H1 (cell line): ENCODE measurements at places on chromosomes 5 and 9.
A peak's percentile ranks its signal among the peaks of the same experiment; 100 is the strongest.

DNA sequence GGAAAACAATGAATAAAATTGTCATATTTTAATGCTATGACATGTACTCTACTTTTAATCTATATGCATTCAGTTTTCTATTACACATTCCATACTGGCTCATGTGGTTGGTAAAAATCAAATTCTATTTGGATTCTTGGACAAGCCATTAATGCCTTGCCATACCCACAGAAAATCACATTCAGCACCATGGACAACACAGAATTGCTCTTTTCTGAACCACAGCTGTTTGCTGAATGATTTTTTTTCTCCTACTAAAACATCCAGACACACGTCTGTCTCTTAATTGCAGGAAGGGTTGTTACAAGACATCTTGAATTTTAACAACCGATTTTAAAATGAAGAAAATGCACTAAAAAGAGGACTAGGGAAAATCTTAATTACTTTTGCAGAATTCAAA, 675.6 kb downstream of the BRINP1 start:
- DNase-seq: no peak

GRCh38 chr5:94771742-94772141, 153.3 kb downstream of the SLF1 start:
- no peak for DNase-seq

- DNase-seq: no peak
Observed at GRCh38 chr9:108620767-108621166, 235.0 kb downstream of the ACTL7B start.

DNA sequence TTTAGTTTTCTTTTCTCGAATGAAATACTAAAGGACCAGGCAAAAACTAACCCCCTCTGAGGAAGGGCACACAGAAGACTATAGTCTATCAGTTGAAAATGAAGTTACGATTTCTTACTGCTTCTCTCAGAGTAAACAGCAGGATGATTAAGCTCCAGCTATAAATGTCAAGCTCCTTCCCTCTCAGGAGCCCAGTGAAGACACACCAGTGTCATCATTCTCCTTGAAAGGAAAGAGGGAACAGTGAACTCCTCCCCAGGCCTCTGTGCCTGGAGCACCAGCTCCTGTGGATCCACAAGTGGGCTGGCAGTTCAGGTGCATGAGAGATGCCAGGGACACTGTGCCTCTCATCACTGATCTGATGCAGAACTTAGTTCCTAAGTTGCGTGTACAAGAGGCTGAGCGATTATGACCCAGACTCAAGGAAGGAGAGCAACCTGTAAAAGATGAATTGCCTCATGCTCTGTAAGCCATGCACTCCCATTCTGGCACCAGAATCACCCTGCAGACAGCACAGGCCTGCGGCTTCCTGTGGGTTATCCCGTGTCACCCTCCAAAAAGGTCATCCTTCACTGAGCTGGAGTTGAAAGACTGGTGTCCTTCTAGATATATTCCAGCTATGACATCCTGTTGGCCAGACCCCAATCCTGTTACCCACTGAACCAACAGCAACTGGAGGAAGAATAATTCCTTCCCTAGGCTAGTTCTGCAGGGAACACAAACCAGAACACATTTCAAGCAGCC, 394.0 kb downstream of the SEMA5A start:
- no peak for DNase-seq

GRCh38 chr9:109251776-109252106, 69.1 kb downstream of the EPB41L4B start:
- DNase-seq: no peak

DNA sequence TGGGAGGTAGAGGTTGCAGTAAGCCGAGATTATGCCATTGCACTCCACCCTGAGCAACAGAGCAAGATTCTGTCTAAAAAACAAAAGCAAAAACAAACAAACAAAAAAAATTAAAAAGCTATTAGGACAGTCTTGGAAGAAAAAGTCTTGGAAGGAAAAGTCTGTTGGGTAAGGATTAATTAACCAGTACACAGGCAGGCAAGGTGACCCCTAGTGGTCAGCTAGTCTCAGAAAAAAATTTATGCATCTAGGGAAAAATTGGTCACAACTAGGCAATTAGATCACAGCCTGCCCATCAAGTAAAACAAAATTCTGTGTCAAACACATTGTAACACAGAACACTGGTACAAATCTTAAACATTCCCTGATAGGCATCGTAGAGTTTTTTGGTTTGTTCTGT, 6.7 kb upstream of the ANKRD18B start:
- DNase-seq: no peak

DNA sequence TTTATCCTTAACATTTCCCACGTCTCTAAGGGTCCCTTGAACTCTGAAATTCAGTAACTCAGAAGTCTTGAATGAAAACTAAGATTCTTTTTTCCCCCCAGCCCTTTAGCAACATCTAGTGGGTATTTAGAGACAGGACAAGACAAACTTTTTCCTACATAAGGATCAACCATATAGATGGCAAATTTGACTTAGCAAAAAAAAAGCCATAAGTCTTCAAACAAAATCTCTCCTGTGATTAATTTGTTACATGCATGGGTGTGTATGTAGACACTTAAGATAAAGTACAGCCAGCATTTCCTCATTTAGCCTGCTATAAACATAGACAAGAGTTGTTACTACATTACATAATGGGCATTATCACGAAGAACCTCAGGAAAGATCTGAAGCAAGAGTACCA, 29.1 kb upstream of the ANKRD31 start:
- DNase-seq: no peak

DNA sequence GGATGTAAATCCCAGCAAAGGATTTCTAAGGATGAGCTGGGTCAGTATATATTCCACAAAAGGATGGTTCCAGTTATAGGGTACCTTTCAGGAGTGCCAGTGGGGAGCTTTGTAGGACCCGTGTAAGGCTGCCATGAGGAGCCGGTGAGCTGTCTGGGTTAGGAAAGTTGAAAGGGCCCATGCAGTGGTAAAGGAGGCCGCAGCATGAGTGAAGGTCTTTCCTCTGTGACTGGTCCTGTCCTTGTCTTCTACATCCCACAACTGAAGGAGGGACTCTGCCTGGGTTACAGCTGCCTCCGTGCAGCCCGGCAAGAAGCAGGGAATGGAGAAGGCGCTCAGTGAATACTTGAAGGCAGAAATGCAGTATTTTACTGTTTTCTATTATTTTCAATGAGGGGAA, 58.9 kb downstream of the HSPA4 start:
- peak; percentile 45 for DNase-seq

DNA sequence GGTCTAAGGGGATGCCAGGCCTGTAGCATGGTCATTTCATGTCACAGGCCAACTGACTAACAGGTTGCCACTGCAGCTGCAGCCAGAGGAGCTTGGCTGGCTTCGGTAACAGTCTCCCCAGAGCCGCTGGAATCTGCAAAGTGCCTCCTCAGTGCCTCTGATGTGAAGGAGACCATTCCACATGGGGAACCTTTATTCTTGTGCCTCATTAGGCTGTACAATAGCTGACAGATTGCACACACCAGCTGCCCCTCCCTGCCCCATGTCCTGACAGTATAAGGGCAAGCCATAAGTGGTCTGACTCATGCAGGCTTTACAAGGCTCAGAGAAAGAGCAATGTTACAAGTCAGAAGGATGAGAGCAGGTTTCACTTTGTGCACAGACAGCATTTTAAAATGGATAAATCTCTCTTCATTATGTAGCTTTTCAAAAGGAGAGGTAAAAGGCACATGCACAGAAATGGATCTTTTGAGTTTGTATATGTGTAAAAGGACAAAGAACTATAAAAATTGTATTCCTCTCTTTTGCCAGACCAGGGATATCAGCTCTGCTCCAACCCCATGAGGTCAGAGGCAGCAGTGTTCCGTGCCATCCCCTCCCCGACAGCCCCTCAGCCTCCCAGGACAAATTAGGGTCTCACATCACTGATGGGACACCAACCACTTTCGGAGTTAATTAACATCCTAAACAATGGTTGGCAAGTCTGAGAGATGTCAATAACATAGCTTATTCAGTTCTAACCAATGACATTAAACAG, 467.8 kb downstream of the TMEM232 start:
- no peak for DNase-seq

- DNase-seq: no peak
Observed at GRCh38 chr9:118295413-118295812, 591.2 kb downstream of the TLR4 start.

DNA sequence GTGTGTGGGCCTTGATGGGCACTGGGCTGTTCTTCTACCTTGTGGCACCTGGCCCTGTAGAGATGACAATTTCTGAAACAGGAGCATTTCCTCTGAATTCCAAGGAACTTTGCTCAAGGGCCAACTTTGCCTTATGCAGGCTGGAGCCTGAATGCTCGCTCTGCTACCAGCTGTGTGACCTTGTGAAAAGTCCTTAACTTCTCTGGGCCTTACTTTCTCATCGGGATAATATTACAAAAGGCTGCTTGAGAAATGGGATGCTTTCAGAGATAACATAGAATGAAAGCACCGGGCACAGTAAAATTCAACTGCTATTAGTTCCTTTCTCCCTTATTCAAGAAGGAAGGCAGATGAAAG, 58.8 kb downstream of the GADD45G start:
- DNase-seq: no peak

DNA sequence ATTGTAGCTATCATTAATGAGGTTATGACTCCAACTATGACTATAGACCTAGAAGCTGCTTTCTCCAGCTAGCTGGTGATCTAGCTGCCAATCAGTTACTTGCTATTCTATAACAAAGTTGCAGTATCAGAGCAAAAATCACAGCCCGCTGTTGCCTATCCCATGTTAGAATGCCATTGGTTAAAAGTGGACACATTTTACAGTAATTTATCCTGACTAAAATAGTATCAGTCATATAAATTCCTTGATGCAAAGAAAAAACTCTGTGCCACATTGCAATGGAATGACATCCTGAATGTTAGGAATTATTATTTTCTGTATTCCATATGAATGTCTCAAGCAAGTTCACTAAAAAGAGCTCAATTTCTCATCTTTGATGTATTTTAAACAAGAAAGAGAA, 626.5 kb downstream of the PDE4D start:
- DNase-seq: no peak

DNA sequence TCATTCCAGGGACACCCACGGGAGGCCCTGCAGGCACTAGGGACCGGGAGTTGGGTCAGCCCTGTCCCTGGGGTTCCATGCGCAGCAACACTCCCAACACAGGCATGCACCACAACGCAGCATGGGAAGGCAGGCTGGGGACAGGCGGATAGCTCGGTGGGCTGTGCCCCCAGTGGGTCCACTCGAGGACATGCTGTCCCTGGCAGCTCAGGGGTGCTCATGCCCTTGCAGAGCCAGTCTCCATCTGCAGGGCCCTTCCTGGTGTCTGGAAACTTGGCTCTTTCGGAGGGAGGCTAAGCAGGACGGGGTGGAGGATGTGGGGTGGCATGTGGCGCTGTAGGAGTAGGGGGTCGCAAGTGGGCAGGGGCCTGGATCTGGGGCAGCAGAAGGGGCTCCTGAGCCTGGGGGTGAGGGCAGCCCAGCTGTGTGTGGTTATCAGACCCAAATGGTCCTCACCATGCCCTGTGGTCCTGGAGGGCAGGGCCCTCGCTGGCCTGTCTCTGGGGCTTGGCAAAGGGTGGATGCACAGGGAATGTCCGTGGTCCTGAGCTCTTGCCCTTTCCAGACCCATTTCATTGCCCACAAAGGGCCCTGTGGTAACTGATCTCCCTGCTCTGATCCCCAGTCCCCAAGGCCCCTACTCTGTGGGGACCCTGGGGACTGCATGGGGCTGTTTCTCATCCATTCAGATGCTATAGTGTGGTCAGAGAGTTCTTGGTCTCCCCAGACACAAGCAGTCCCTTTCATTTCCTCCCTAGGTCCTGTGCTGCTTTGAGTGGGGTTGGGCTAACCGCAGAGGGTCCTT, 90.3 kb upstream of the PHYKPL start:
- no peak for DNase-seq

- no peak for DNase-seq
Observed at GRCh38 chr5:135395866-135396265, 3.2 kb downstream of the MACROH2A1 start.

GRCh38 chr9:131078427-131079366, 17.6 kb upstream of the AIF1L start:
- no peak for DNase-seq

- no peak for DNase-seq
Observed at GRCh38 chr9:5714501-5715401, 85.8 kb downstream of the RIC1 start.

- DNase-seq: no peak
Observed at GRCh38 chr5:169719360-169720314, 82.6 kb downstream of the DOCK2 start.

- DNase-seq: no peak
Observed at GRCh38 chr9:123454361-123454760, 98.4 kb downstream of the CRB2 start.

- no peak for DNase-seq
Observed at GRCh38 chr5:58080573-58080972, 379.3 kb downstream of the PLK2 start.

GRCh38 chr5:21573416-21574314, 1279.5 kb downstream of the CDH12 start:
- DNase-seq: no peak

GRCh38 chr5:73137563-73138530, 17.5 kb downstream of the TMEM171 start:
- no peak for DNase-seq

DNA sequence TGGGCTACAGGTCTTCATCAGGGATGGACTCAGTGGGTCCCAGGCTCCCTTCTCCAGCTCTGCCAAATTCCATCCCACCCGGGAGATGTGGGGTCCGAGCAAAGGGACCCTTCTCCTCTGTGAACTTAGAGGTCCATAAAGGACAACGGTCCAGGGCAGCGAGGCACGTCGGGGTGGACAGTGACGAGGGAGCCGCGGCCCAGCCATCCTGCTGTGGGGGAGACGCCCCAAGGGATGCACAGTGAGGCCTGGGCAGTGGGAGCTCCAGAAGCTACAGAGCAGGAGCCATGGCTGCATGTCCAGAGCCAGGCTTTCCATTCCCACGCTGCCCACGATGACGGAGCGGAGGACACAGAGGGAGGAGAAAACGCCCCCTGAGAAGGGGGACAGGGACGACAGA, 107.5 kb upstream of the PPP1R26 start:
- DNase-seq: no peak

GRCh38 chr5:177449140-177450061, 2.8 kb downstream of the PRR7 start:
- DNase-seq: no peak

- no peak for DNase-seq
Observed at GRCh38 chr9:83714329-83714728, 6.6 kb upstream of the UBQLN1 start.

- DNase-seq: no peak
Observed at GRCh38 chr5:139574641-139575312, 13.6 kb downstream of the UBE2D2 start.

GRCh38 chr5:141135030-141135717, at the start of gene PCDHB5:
Gene PCDHB5, plus strand, starts transcription at chr5:141135206. Its CDS starts 229 bp downstream, at chr5:141135435.
- peak; percentile 86 for DNase-seq

DNA sequence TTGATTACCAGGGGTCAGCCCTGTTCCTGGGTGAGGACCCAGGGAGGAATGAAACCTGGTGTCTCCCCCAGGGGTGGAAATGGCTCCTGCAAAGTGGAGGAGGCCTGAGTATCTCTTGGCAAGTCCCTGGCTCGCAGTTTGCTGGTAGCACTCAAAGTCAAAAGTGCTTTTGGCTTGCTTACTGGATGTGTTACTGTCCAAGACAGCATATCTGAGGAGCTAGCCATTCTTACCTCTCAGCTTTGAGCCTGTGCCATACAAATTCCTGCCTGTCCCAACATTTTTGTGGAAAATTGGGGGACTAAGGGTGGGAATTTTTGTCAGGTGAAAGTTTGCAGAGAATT, 9.9 kb downstream of the ZNF618 start:
- DNase-seq: no peak

GRCh38 chr5:175166026-175166425, 278.0 kb downstream of the DRD1 start:
- DNase-seq: no peak

- DNase-seq: no peak
Observed at GRCh38 chr5:633501-633955, 21.4 kb downstream of the CEP72 start.
